ENCODE measurements at places on chromosomes 12 and 14.

DNA sequence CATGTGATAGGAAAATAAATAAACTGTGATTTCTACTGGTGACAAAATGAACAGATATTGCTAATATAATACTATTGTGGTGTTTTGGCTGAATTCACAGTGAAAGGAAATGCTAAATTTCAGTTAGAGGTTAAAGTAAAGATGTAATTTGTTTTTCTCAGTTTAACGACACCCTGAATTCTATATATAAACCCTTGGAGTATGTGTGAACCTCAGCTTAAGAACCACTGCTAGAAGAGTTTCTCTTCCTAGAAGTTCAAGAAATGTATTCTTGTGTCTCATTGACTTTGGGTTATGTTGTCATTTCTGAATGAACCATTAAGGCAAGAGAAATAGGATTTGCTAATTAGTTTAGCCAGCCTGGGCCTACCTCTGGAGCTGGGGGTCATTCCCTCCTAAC is 8.2 kb downstream of the FBXO34 start:
- DNase-seq, result no peak

DNA sequence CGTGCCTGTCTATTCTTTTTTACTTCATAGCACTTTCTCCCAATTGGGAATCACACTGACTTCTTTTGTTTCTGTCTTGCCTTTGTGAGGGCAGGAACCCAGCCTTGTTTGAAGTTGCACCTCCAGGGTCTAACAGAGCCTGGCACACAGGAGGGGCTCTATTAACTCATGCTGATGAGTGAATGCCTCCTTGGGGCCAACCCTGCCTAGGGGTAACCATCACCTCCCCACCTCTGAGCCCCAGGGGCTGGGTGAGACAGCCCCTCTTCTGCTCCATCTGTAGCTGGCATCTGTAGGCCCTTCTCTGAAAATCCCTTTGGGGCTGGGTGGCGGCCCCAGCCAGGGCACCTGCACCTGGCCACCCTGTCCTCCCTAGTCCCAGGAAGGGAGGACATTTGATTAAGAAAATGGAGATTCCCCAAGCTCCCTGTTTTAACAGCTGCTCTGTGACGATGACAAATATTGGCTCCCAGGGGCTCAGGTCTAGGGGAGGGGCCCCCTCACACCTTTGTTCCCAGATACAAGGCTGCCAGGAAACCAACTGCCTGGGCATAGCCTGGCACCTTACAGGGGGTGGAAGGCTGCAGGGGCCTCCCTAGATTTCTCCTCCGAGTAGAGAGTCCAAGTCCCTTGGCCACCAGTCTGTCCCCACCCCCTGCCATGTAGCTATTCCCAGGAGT is 11.8 kb downstream of the TAMALIN start:
- DNase-seq, result no peak

GRCh38 chr14:63542231-63542999 is 762 bp downstream of the PPP2R5E start:
- DNase-seq, result peak; percentile 28

- DNase-seq, result no peak
These were observed 33.8 kb upstream of the DUSP6 start for GRCh38 chr12:89386138-89386537.

DNA sequence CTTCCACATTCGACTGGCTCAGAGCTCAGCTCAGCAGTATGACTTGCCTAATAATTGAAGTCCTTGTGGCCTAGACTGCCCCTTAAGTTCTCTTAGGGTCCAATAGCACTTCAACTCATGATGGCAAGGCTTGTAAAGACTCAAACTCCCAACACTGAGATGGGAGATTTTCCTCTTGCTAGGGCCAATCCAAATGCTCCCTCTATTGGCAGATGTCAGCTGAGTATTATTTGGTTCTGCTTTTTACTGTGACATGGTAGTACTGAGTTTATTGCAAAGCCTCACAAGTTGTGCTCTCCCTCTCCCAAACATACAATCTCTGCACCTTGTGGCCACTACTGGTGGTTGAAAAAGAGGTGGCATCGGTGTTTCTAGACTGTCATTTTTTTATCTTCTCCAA is 164.2 kb downstream of the ALG10 start:
- DNase-seq, result peak; percentile 89

- no peak for DNase-seq
These were observed 61.7 kb upstream of the PTPRR start for GRCh38 chr12:70982286-70982685.

- no peak for DNase-seq
These were observed 5.3 kb downstream of the FKBP4 start for GRCh38 chr12:2800046-2800570.

DNA sequence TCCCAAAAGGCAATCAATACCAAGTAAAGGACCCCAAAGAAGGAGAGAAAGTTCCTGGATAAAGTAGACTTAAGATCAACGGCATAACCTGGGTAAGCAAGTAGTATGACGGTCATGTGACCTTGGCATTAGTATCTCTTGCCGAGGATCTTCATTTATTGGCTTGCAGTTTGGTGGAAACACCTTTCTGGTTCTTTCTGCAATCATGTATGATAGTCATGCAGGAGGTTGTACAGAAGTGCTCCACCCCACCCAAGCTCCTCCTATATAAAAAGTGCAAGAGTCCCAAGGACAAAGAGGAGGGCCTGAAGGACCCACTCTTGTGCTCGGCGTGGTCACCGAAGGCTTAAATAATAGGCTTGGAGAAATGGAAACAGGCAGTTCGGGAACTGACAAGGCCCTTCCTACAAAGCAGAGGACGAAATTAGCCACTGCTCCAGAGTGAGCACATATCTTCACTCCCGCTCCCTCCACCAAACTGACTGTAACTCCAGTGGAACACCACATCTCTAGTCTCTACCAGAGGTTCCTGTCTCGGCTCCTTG is 750 bp downstream of the CS start:
- DNase-seq, result peak; percentile 68

- DNase-seq, result peak; percentile 1
These were observed 32.9 kb downstream of the SETD3 start for GRCh38 chr14:99447739-99448138.

- DNase-seq, result no peak
These were observed 46.7 kb downstream of the PROX2 start for GRCh38 chr14:74829251-74829650.

DNA sequence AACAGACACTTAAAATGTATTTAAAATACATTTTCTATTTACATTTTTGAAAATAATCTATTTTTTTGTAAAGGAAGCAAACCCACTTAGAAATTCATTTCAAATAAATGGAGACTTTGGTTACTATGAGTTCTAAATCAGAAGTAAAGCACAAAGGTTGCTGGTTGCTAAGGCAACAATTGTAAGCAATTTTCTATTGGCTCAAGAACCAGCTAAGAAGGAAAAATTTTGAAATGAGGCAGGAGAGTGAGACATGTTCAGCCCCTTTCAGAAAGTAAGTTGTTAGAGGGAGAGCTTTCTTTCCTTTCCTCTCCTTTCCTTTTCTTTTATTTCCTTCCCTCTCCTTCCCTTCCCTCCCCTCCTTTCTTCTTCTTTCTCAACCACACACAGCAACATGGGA is 80.7 kb downstream of the PRMT8 start:
- DNase-seq, result no peak

DNA sequence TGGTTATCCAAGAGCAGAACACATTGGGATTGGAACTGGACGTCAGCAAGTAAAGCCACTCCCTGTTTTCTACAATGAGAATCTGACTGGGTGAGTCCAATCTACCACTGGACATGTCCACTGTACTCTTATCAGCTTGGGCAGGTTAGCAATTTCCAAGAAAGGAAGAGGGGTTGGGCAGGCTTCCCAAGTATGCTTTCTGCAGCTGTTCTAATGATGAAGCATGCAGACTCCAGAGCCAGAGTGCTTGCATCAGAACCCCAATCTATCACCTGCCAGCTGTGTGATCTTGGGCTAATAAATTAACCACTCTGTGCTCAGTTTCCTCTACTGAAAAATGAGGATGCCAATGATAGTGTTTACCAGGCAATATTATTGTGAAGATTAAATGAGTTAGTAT is 92.0 kb downstream of the EMP1 start:
- DNase-seq, result peak; percentile 78

- no peak for DNase-seq
These were observed 108.0 kb downstream of the KITLG start for GRCh38 chr12:88472248-88472647.

DNA sequence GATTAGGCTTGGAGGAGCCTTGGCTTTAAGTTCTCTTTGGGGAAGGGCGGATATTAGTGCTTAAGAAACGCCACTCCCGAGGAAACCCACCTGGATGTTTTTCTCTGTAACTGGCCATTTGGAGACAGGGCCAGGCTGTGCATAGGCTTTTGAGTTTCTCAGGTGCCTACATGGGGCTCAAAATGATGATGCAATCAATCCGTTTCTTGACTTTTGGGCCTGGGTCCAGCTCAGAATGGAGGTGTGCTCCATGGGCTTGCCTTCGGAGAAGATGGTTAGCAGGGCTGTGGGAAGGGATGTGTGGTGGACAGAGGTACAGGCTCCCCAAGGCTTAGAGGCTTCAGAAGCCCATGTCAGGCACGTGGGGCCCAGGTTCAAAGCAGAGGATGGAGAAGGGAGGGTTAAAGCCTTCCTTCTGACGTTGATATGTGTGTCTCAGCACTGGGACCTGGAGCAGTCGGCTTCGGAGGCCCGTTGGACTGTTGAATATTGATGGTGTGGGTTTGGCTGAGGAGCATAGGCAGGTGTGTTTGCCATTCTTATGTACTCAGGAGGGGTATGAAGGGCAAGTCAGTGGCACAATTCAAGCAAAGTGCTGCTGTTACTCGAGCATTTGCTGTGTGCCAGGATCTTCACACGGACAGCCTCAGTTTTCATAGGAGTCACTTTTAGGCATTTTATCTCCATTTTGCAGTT is 82.8 kb downstream of the SLC25A47 start:
- DNase-seq, result no peak

GRCh38 chr14:77406086-77406485 is 17.2 kb downstream of the NOXRED1 start:
- peak; percentile 54 for DNase-seq

GRCh38 chr12:1576410-1577241 is 17.8 kb downstream of the FBXL14 start:
- peak; percentile 85 for DNase-seq

DNA sequence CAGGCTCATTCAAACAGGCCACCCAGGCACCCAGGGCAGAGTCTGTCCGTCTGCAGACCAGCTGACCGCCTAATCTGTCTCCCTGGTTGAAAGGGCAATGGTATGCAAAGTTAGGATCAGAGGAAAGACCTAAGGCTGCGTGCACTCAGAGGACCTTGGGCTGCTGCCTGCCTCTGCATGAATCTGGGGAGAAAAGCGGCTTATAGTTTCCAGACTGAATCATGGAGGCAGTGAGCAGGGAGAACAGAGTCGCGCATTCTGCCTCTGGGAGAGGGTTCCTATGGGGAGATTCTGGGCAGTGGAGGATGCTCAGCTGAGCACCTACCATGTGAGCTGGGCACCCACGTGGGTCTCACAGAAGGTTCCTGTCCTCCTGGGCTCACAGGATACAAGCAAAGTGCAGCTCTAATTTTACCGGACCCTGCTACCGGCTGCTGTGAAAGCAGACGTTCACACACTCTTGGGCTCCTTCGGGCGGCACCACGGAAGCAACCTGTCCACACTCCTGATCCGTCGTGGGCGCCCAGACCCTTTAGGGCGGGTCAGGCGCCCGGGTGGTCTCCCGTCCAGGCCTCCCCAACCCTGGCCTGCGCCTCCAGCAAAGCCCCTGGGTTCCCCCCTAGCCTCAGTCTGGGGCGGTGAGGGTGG is 772 bp downstream of the SCARB1 start:
- DNase-seq, result peak; percentile 67

DNA sequence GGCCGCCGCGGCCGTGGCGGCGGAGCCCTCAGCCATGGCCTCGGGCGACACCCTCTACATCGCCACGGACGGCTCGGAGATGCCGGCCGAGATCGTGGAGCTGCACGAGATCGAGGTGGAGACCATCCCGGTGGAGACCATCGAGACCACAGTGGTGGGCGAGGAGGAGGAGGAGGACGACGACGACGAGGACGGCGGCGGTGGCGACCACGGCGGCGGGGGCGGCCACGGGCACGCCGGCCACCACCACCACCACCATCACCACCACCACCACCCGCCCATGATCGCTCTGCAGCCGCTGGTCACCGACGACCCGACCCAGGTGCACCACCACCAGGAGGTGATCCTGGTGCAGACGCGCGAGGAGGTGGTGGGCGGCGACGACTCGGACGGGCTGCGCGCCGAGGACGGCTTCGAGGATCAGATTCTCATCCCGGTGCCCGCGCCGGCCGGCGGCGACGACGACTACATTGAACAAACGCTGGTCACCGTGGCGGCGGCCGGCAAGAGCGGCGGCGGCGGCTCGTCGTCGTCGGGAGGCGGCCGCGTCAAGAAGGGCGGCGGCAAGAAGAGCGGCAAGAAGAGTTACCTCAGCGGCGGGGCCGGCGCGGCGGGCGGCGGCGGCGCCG is 381 bp downstream of the YY1 start:
- peak; percentile 37 for DNase-seq

DNA sequence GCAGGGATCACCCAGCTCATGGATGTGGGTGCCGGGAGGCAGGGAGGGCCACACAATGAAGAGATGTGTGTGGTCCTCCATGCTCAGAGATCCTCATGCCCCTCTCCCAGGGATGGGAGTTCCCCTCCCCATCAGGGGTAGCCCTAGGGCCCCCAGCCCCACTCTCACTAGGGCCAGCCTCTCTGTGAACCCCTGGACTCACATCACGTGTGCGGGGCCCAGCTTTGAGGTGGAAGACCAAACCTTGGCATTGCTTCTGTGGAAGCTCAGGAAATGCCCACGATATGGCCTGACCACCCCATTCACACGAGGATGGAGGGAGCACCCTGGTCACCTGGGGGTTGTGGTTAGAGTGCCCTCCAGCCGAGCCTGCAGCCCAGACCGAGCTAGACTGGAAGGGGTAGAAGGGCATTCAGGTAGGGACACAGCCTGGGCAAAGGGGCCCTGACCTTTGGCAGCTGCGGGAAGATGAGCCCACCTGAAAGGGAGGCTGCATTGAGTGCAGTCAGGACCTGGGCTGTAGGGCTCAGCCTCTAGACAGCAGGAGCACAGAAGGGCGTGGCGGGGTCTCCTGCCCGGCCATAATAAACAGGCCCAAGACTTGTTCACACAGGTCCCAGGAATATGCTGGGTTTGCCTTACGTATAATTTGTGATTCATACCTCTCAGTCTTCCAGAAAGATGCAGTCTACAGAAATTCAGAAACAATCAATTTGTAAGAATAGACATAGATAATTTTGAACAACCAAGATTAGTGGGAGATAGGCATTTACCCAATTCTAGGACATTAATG is 34.8 kb upstream of the RCOR1 start:
- no peak for DNase-seq

DNA sequence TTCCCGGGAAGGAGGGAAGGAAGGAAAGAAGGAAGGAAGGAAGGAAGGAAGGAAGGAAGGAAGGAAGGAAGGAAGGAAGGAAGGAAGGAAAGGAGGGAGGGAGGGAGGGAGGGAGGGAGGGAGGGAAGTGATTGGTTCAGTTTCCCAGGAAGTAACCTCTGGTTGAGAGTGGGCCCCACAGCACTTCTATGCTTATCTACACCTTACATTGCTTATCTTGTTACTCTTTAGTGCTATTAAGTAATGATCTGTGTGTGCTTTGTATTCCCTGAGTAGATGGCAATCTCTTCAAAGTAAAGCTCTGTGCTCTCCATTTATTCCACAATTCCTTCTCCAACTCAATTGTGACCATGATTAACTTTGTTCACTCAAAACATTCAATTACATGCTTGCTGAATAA is 74.6 kb downstream of the SLC38A4 start:
- DNase-seq, result no peak

GRCh38 chr12:5083955-5084849 is 40.5 kb downstream of the KCNA5 start:
- peak; percentile 68 for DNase-seq

GRCh38 chr14:99460793-99461192 is 19.9 kb downstream of the SETD3 start:
- DNase-seq, result peak; percentile 81
